ENCODE measurements at places on chromosomes 3 and 15.

DNA sequence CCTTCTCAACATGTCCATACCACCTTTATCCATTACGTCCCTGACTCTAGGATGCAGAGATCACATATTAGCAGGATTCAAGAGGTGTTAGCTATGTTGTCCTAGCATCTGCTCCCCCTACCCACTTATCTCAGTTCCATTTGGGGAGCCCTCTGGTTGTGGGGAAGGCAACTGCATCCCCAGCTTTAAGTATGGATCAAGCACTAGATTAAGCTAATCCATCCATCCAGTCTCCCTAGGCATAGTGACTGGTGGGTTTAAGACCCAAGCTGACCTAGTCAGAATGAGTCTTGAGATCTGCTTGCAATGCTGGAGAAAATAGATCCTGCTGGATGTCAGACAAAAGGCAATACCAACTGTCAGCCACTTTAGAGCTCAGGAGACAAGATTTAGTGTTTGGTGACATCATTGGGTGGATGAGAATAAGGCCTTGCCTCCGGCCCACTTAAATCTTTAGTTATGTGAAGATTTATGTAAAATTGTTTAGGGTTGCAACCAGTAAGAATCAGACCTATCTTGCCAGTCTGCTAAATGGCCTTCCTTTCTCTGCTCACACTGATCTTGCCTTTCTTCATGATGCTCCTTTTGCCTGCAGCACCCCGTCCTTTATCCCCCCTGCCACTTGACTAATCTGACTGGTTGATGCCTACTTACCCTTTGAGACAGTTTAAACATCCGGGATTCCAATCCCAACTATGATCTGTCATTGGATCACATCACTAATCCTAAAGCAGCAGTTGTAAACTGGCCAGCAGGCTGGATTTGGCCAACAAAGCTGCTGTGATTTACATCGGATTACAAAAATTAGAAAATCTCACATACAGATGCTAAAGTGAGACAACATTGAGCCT, 2.1 kb upstream of the ISY1 start:
- DNase-seq = no peak

DNA sequence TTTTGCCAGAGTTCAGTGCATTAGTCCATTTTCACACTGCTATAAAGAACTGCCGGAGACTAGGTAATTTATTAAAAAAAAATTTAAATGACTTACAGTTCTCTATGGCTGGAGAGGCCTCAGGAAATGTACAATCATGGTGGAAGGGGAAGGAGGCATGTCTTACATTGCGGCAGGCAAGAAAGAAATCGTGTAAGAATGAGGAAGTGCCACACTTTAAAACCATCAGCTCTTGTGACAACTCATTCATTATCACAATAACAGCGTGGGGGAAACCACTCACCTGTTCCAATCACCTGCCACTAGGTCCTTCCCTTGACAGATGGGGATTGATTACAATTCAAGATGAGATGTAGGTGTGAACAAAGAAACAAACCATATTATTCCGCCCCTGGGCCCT, 1361.4 kb downstream of the NSUN3 start:
- DNase-seq = no peak

DNA sequence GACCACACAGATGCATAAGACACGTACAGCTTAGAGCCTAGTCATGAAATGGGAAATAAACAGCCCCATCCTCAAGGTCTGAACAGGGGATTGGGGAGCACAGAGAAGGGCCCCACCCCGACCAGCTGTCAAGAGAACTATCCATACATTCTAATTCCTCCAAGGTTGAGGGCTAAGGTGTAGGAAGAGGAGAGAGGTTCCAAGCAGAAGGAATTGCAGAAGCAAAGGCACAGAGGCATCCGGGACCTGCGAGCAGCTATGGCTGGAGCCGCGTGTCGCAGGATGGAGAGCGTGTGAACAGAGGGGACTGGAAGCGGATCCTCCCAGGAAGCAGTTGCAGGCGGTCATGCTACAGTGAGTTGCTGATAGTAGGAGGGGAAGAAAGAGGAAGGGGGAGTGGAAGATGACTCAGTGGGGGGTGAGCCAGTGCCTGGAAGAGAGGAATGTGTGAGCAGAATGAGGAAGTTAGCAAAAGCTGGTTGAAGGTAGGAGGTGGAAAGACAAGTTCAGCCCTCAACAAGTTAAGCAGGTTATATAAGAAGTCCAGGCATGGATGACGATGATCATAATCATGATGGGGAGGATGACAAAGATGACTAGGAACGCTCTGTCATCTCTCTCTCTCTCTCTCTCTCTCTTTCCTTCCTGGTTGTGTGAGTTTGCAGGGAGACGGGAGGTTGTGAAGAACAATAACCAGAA, 89.7 kb downstream of the LIPC start:
- no peak for DNase-seq

- DNase-seq = no peak
Observed at GRCh38 chr15:28107111-28107903, 8.2 kb upstream of the OCA2 start.

DNA sequence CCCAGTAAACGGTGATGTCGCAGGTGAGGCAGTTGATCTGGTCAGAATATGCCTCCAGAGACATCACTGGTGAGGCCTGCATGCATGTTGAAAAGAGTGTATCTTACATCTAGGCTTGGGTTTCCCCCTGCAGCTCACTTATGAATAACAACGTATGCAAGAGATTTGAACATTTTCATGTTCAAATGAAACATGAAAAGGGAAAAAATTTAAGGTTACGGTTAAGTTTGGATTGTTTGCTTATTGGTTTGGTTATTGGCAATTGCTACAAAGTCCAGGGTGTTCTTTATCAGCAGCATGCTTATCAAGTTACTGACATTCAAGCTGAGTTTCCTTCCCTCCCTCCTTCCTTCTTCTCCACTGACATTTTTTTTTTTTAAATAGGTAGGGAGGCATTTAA, 123.2 kb downstream of the IGF1R start:
- no peak for DNase-seq

- DNase-seq = peak; percentile 71
Observed at GRCh38 chr15:57550640-57551039, 41.1 kb upstream of the MYZAP start.

GRCh38 chr3:99783011-99783573, 34.6 kb upstream of the CMSS1 start:
- DNase-seq = no peak

GRCh38 chr3:64342940-64343688, 117.8 kb upstream of the PRICKLE2 start:
- DNase-seq = no peak

GRCh38 chr3:60652829-60653228, 598.4 kb downstream of the FHIT start:
- no peak for DNase-seq

GRCh38 chr3:77449459-77450350, 409.8 kb downstream of the ROBO2 start:
- no peak for DNase-seq

GRCh38 chr15:27070841-27071240, 99.9 kb downstream of the GABRG3 start:
- DNase-seq = no peak

GRCh38 chr3:138625707-138626365, 17.3 kb downstream of the FAIM start:
- no peak for DNase-seq

GRCh38 chr15:99580076-99580475, 14.3 kb downstream of the MEF2A start:
- DNase-seq = no peak

- DNase-seq = no peak
Observed at GRCh38 chr3:123571264-123571972, 13.4 kb downstream of the HACD2 start.

DNA sequence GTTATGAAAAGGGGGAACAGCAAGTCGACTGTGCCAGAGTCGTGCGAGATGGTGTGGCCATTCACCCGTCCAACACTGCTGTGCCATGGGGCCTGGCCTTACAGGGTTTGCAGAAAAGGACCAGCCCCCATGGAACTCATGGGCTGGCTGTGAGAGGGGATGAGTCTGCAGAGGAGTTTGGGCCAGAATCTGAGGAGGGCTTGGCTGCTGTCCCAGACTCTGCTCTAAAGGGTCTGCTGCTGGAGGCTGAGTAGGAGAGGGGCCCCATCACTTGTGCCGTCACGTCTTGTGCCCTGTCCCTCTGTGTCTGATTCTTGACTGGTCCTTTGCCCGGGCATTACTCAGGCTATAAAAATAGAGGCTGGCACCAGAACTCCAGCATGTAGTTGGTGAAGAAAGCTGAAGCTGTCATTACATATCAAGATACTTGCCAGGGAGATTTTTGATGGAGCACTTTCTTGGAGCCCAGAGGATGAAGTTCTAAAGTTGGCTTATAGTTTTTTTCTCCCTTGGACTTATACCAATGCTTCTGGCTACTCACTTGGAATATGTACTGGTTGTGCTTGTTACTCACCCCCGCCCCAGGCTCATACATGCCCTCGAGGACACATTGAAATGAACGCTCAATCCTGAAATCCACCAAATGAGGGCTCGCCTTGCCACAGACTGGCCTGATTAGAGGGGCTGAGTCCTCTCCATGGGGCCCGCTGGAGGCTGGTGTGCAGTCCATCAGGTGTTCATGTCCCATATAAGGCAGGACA, 10.2 kb downstream of the PXYLP1 start:
- DNase-seq = no peak
